ENCODE measurements at places on chromosomes 4 and X.

DNA sequence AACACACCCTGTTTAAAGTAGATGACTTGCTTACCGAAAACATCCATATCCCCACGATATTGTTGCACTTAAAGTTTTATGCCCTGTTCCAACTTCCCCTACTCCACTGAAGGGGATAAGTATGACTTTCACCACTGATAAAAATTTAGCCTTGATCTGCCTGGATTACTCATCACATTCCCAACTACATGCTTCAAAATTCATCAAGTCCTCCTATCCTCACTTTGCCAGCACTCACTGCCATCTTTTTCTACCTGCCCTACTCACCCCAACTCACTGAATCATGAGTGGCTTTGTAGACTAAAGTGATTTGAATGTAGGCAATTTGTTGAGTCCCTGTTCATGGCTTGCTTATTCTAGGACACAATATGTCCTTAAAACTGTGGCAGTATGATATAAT is 12.2 kb upstream of the GPRIN3 start:
- no peak for DNase-seq

GRCh38 chr4:15542760-15543159 is 73.1 kb downstream of the CC2D2A start:
- DNase-seq: no peak

- DNase-seq: no peak
Observed at GRCh38 chr4:79237851-79238250, 88.0 kb downstream of the NAA11 start.

DNA sequence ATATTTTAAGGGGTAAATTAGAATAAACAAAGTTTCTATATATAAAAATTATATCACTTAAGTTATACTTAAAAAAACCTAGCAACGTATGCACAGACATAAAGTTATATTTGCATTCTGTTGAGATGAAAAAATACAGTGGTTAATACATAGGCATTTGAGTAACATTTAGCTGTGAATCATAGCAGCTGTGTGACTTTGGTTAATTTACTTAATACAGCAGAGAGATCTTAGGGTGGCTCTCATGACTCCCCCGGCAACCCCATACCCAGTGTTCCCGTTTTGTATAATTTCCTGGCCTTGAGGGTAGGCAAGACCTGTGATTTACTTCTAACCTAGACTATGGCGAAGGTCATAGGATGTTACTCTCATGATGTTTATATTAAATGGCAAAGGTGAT is 504.8 kb downstream of the INPP4B start:
- DNase-seq: no peak

DNA sequence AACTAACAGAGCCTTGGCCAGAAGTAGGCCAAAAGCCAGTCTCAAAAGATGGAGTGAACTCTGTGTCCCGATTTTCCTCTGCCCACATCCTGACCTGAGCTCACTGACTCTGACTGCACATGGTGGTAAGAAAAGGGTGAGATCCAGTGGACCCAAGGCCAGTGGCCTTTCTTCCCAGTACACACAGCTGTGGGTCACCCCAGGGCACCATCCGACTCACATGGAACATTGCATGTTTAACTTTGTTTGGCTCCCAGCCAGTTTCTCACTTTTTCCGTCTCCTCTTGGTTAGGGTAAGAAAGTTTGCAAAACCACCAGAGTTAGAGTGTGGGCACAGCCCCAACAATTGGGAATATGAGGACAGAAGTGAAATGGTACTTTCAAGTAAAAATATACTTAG is 69.8 kb downstream of the GAB1 start:
- DNase-seq: no peak
